Aorta (tissue), 5 donors: ENCODE measurements at places on chromosomes 7 and 10.

- DNase-seq, result no peak
Observed at GRCh38 chr7:125279961-125280360, 350.3 kb upstream of the POT1 start.

DNA sequence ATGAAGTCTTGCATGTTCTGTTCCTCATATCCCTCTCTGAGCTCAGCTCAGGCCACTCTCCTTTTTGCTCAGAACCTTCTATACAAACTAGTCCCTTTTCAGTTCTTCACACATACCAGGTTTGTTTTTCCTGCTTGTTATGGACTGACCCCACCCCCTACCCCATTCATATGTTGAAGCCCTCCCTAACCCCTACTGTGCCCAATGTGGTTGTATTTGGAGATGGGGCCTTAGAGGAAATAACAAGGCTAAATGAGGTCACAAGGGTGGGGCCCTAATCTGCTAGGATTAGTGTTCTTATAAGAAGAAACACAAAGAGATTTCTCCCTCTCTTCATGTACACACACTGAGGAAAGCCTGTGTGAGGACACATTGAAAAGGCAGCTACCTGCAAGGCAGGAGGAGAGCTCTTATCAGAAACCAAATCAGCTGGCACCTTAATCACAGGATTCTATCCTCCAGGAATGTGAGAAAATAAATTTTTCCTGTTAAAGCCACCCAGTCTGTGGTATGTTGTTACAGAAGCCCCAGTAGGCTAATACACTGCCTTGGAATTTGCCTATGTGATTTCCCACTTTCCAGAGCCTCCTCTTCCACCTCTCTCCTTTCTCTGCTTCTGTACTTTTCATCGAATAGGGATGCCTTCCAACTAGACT lies 67.3 kb upstream of the DNAJB12 start:
- no peak for DNase-seq

DNA sequence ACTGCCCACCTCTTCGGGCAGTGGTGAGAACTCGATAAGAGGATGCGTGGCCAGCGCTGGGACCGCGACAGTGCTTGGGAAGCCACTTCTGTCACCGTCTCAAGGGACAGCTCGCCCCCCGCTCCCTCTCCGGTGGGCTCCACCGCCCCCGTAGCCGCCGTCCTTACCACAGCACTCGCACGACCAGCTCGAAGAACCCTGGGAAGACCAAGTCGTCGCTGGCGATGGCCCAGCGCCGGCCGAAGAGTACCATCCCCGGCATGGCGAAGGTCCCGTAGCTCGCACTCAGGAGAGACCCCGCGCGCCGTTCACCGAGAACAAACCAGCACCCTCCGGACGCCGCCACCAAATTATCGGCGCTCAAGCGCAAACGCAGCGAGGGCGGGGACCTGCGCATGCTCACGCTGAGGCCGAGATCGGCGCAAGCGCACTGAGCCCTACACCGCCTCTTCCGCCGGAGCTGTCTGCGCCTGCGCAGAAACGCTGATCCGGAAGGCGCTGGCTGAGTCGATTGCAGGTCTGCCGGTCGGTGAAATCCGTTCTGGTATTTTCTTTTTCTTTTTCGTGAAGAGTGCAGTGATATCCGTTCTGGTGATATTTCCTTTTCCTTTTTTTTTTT lies at the start of gene DAGLB:
DAGLB (minus strand) TSS at position 374 of the 619 bp plus-strand sequence; CDS start at position 262, 112 bp downstream.
- peak; percentile 96 for DNase-seq

DNA sequence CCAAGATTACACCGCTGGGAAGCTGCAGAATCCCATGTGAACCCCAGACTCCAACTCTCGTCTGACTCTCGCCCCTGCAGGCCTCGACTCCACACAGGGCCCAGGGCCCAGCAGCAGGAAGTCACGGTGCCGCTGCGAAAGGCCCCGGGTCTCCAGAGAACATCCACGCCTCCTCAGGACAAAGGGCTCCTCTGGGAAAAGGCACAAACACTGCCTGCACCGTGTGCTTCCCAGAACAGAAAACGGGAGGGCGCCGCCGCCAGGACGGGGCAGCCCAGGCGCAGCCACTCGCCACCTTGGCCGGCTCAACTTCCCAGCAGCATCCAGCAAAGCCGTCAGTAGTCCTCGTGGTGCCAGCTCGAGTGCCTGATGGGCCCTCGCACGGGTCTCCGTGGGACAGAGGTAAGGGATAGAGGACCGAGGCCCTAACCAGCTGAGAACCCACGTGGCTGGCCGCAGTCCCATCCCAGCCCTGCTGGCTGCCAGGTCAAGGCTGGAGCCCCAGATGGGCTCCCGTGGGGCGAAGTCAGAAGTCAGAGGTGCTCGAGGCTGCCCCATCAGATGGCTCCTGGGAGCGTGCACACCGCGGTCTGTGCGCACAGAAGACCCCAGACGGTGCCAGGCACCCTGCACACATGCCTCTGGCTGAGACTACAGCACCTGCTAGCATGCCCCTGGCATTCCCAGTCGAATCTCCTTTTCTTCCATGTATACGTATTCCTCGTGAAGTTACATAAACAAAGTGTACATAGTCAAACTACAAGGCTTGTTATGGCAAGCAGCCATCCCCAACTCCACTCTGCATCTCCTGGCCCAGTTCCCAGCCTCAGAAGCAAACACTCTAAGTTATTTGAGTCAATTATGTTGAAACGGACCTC lies 60.2 kb downstream of the MAD1L1 start:
- no peak for DNase-seq

DNA sequence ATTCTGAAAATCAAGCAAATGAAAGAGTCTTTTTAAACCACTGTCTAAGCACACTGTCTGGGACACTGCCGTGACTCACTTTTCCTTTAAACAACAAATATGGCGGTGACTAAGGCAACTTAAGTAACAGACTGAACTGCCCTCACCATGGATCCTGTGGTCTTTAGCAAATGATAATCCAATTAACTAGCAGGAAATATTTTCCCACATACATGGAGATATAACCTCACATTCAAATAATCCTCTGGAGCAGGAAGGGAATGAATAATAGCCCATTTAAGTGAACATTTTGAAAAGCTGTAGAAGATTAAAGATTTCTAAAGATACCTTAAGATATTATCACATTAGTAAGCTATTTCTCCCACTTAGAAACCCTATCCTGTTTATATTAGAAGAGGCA lies 40.3 kb upstream of the LRRC17 start:
- DNase-seq, result no peak

GRCh38 chr7:132878204-132878919 lies 203.5 kb downstream of the CHCHD3 start:
- DNase-seq, result no peak

- no peak for DNase-seq
Observed at GRCh38 chr7:2482725-2483451, 6.7 kb upstream of the GRIFIN start.

- no peak for DNase-seq
Observed at GRCh38 chr7:149763563-149764240, 9.7 kb downstream of the ZNF467 start.

- DNase-seq, result no peak
Observed at GRCh38 chr10:91210014-91210413, 10.4 kb upstream of the PCGF5 start.

DNA sequence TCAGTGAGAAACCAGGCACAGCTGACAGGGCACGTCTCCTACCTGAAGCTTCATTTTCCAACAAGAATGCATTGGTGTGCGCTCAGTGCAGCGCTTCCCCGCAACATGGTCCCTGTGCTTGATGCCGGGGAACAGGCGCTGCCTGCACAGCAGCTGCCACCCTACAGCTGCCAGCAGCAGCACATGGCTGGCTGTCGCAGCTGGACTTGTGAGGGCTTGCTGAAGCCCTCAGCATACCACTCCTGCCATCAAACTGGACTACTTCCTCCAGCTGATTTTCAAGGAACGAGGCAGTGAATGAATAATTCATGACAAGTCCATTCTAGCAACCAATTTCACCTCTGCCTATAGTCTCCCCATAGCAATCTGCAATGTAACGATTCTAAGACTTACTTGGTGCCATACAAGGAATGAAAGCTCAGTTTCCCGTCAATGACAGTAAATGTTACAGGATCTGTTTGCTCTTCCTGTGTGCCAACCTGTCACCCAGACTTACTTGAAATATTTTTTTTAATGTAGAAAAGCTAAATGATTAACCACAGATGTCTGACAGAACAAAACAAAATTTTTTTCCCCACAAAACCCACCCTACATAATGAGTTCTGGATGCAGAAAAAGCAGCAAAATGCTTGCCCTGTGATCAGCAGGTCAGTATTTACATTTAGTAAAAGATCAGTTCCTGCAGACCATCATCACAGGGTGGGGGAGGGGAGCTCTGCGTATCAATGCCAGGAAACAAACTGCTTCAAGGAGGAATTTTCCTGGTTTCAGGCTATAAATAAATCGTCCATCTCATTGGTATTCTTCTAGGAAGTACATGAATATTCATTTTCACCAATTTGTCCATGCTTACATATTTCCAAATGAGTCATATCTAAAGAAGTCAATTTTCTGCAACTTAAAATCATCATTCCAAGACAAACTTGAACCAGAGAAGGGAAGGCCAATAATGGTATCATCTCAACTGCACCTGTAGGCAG lies 140.6 kb downstream of the ALOX5 start:
- DNase-seq, result no peak

GRCh38 chr7:54831644-54832095 lies 72.7 kb upstream of the SEC61G start:
- no peak for DNase-seq

GRCh38 chr10:10542477-10542876 lies 475.2 kb upstream of the CELF2 start:
- DNase-seq, result no peak

GRCh38 chr7:135971366-135971725 lies 5.8 kb downstream of the MTPN start:
- DNase-seq, result no peak

- DNase-seq, result no peak
Observed at GRCh38 chr7:16589881-16590280, 55.7 kb downstream of the ANKMY2 start.
